SK-N-SH treated with all-trans-retinoic acid at 6 μM for 48 hours (cell line): ENCODE measurements at places on chromosomes 16 and 17.

DNA sequence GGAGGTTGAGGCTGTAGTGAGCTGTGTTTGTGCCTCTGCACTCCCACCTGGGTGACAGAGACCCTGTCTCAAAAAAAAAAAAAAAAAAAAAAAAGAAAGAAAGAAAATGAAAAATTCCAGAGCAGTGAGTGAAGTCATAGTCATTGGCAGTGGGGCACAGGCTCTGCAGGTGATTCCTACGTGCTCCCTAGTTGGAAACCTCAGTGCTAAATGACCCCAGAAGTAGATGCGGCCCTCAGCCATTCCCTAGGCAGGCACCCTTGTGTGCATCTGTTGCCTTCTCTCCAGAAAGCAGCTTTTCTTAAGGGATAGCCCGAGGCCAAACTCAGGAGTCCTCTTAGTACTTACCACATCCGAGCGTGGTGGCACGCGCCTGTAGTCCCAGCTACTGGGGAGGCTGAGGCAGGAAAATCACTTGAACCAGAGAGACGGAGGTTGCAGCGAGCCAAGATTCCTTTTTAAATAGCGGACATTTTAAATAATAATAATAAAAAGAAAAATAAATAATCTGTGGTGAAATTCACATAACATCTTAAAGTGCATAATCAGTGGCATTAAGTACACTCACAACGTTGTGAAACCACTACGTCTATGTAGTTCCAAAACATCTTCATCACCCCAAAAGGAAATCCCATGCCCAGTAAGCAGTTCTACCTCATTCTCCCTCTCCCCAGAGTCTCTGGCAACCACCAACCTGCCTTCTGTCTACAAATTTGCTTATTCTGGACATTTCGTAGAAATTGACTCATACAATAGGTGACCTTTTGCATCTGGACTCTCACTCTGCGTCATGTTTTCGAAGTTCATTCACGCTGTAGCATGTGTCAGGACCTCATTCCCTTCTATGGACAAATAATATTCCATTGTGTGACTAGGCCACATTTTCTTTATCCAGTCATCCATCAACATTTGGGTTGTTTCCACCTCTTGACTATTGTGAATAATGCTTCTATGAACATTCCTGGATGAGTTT is 12.5 kb upstream of the SPHK1 start:
- no peak for ATAC-seq

DNA sequence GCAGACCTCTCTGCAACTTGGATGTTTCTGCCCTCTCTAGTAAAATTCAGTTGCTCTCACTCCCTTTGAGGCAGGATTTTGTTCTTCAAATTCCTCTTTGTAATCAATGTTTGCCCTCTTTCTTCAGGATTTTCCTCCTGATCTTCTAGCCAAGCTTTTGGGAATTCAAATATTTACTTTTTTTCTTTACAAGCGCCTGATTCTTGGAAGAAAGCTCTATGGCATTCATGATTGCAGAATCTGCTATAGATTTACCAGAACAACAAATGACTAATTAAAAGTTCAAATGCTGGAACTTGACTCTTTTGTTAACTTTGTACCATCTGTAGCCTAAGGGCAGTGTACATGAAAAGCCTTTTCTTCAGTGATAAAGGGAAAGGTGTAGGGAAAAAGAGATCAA is 63.7 kb upstream of the SHISA6 start:
- no peak for ATAC-seq

- no peak for ATAC-seq
These were observed 54.7 kb upstream of the FASN start for GRCh38 chr17:82152556-82153294.

DNA sequence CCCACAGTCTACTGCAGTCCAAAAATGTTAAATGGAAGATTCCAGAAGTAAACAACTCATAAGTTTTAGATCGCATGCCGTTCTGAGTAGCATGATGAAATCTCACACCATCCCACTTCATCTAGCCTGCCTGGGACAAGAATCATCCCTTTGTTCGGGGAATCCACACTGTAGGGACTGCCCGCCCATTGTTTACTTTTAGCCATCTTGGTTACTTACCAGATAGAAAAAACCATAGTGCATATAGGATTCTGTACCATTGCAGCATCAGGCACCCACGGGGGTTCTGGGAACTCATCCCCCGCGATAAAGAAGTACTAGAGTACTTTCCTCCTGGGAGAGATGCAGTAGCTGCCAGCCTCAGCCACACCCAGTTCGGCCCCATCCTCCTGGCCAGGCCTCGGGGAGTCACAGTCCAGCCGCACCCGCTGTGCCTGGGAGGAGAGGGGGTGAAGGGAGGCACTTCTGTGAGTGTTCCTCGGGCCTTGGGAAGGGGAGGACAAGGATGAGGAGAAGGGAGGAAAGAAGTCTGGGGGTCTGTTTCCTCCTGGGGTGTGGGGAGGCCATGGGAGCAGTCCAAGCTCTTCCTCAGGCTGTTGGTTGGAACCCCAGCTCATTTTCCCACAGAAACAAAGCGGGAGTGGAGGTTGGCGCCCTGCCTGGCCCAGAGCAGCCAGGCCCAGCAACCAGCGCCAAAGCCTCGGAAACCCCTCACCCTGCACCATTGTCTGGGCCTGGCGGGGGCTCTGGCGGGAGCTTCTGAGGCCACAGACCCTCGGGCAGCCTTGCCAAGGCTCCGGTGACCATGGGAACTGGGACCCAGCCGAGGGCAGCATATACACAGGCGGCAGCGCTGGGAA is 8.9 kb downstream of the TRIM47 start:
- ATAC-seq, result no peak

DNA sequence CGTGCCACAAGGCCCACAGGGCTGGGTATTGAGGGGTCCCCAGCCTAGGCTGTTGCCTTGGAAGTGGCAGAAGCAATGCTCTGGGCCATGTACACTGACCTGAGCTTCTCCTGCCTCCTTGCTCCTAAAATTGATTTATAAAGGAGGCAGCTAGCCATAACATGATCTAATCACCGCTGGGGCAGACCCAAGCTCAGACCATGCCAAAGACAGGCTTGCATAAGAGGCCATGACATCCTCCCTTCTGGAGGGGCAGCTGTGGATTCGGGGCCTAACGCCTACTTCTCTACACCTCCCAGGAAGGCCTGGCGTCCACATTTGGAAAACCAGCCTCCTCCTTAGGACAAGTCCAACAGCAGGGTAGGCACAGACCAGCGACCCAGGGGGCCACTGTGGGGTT is 12.3 kb downstream of the HSD11B2 start:
- no peak for ATAC-seq

DNA sequence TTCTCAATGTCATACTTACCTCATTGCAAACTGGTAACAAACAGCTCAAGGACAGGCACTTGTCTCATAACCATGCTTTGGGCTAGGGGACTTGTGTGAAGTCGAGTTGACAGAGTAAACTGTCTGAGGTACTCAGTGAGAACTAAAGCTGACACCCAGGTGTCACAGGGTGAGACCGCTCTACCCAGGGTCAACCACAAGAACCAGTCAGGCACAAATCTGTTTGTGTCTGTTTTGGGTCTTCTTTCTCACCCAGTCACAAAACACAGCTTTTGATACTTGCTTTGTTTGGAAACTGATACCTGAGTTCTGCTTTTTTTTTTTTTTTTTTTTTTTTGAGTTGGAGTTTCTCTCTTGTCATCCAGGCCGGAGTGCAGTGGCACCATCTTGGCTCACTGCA is 161.1 kb downstream of the STX8 start:
- no peak for ATAC-seq

- ATAC-seq, result no peak
These were observed 2.0 kb downstream of the SLC46A1 start for GRCh38 chr17:28404007-28404406.

DNA sequence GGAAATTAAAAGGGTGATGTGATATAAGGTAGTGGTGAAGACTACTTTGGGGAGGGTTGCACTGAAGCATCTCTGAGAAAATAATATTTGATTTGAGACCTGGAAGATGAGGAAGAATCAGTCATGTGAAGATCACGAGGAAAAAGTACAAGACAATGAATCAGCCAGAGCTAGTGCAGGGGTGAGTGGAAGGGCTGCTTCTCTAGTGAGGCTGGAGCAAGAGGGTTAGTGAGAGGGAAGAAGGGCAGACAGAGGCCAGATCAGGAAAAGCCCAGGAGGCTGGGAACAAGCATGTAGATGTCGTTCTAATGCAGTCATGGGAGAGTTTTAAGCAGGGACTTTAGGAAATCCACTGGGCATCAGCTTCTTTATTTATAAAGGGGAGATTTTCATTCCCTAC is 504.2 kb upstream of the SALL1 start:
- no peak for ATAC-seq

- peak; percentile 52 for ATAC-seq
These were observed 1.5 kb downstream of the FGF11 start for GRCh38 chr17:7440834-7441195.

GRCh38 chr17:50627782-50628601 is 6.7 kb upstream of the ABCC3 start:
- no peak for ATAC-seq

- peak; percentile 63 for ATAC-seq
These were observed 345.4 kb downstream of the SOX9 start for GRCh38 chr17:72466199-72466598.

DNA sequence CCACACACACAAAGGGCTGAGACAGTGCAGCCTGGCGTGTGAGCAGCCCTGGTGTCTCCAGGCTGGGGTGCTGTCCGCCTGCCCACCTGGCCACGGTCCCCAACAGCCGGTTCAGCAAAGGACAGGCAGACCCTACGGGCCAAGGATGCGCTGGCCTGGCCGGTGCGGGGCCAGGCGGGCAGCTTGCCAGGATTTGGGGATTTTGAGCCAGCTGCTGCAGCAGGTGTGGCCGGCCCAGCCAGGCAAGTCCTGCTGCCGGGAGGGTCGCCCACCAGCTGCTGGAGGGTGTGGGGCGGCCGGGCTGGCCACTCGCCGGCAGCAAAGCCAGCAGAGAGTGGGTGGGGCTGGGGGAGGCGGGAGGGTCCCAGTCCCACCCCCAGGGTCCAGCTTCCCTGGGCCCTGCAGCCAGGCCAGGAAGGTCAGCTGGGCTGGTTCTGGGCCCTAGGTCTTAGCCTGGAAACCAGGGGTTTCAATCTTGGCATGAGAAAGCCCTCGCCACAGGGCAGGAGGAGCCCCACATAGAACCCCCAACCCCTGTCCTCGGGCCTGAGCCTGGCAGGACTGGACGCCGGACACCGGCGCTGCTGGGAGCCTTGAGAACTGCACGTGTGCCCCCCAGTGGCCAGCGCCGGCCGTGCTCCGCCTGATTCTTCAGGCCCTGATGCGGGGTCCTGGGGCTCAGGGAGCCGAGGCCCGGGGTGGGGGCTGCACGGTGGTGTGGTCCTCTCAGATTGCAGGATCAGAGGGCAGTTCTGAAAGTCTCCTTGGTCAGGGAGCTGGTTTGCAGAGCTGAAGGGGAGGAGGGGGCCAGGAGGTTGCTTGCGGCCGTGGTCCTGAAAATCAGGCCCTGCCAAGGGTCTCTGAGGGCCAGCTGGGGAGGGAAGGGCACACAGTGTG is 17.6 kb upstream of the SSTR5 start:
- peak; percentile 91 for ATAC-seq

GRCh38 chr16:57804111-57804837 is 2.0 kb upstream of the KIFC3 start:
- no peak for ATAC-seq

- no peak for ATAC-seq
These were observed 2.5 kb downstream of the KIF1C start for GRCh38 chr17:5000237-5000639.

GRCh38 chr17:73987845-73988509 is 215.5 kb upstream of the RPL38 start:
- ATAC-seq, result no peak

GRCh38 chr16:30539000-30539964 is 4.6 kb upstream of the ZNF747 start:
- ATAC-seq, result no peak

- no peak for ATAC-seq
These were observed 78.8 kb downstream of the BRIP1 start for GRCh38 chr17:61784510-61784909.

GRCh38 chr16:66918803-66919568 is at the start of gene CDH16:
Gene CDH16, minus strand, starts transcription at chr16:66918885. Its CDS starts 820 bp downstream, at chr16:66918065.
- no peak for ATAC-seq

DNA sequence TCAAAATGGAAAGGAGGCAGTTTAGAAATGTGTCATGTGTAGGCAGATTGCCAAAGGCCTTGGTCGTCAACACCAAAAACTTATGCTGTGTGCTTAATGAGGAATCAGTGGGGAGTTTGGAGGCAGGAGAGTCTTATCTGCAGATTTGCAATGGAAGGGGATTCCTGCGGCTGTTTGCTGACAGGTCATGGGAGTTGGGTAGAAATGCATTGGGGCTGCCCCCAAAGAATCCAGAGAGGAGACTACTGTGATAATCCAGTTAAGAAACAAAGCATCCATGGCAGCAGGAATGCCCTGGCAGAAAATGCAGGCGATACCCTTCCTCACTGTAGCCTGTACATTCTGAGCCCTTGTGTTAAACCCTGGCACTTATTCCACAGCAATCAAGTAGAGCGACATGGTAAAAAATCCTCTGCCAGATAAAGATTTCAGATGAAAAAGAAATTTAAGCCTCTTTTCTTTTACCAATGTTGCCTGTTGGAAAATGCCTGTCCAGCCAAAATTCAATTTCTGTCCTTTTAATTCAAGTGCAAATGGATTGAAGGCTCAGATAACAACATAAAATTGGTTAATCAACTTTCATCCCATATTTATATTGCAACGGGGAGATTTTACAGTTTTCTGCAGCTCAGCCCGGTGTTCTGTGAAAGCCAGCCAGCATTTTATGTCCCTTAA is 491.0 kb upstream of the CDH5 start:
- peak; percentile 60 for ATAC-seq

- ATAC-seq, result no peak
These were observed 1.6 kb upstream of the DECR2 start for GRCh38 chr16:400061-400591.

DNA sequence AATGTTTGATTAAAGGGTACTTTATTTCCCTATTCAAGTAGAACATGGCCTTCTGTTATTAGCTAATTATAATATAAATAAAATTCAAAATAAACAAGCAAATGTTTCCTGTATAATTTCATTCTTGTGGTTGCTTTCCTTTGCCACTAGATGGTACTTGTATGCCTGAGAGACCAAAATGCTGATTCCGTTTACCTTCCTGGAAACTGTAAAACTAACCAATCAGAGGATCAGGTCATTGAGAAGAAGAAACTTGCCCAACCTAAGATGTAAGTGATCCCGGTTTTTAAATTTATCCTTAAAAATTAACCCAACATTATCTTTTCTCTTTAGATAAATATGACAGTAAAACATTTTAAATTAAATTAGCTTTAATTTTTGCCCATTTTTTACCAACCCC is 8.1 kb upstream of the ABCA5 start:
- ATAC-seq, result peak; percentile 65; the same call in 2 of the 3 replicates

DNA sequence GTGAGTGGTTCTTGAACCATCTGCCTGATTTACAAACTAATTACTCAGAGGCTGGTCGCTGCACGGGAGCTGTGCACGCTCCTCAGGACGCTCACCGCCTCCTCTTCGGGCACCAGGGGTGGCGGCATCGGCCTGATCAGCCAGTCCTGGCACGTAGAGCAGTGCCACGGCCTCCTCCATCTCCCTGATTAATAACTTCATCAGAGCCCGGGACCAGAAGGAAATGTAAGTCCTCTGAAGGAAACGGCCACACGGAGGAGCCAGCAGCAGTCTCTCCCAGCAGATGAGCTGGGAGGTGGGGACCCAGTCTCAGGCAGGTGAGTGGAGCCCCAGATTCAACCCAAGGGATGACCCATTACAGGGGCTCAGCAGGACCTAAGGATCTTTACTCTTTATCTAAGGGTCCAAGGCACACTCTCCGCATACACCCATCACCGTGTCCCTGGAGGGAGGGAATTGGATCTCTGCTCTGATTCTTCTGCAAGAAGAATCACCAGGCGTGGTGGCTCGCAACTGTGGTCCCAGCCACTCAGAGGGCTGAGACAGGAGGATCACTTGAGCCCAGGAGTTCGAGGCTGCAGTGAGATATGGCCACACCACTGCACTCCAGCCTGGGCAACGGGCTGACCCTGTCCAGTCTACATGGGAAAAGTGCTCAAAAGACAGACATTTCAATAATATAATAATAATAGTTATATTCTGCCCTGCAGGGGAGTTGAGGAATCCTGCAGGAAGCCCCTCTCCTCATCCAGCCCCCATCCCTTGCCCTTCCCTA is 366.5 kb downstream of the SEC14L1 start:
- ATAC-seq, result no peak; the same call in 2 of the 3 replicates
